Activated naive CD8-positive, alpha-beta T cell treated with anti-CD3 and anti-CD28 coated beads, Interleukin-2, amount 10 ng/mL, durations not matched to agents 7 days and 5 days (primary cell): ENCODE measurements at places on chromosomes 2 and 18. TPM values are rescaled to one million over a fixed set of nuclear protein-coding genes. Genes with fewer than 3 reads are reported as not detected.
A peak's percentile ranks its signal among the peaks of the same experiment; 100 is the strongest.

The CDH2 gene
- total RNA-seq, result not detected

- H3K4me1 ChIP-seq, result peaks cover 28% of the 10 kb centered on the region
- H3K27me3 ChIP-seq, result no peaks in the 10 kb centered on the region
- H3K4me3 ChIP-seq, result peak overlapping the region; percentile 23
Measured at GRCh38 chr2:25378731-25379490, 37.2 kb upstream of the DNMT3A start.

DNA sequence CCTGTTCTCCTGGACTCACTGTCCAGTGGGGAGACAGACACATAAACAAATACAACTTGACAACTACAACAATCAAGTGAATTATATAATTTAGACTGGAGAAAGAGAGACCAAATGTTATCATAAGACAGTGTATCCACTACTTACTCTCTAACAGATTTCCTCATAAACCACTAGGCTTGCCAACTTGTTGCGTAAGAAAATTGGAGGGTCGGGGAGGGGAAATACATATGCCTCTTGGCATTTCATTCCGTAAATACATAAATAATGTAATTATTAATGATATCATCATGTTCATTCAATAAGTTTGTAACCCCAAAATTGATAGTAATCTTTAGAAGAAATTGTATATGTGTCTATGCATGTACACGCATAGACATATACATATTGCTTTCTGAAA is 14.9 kb downstream of the RAB6D start:
- peaks cover 23% of the 10 kb centered on the region for H3K27me3 ChIP-seq
- no peaks in the 10 kb centered on the region for H3K4me1 ChIP-seq
- no peaks in the 10 kb centered on the region for H3K36me3 ChIP-seq
- H3K4me3 ChIP-seq, result no peak overlapping the region
- H3K27ac ChIP-seq, result no peak overlapping the region

DNA sequence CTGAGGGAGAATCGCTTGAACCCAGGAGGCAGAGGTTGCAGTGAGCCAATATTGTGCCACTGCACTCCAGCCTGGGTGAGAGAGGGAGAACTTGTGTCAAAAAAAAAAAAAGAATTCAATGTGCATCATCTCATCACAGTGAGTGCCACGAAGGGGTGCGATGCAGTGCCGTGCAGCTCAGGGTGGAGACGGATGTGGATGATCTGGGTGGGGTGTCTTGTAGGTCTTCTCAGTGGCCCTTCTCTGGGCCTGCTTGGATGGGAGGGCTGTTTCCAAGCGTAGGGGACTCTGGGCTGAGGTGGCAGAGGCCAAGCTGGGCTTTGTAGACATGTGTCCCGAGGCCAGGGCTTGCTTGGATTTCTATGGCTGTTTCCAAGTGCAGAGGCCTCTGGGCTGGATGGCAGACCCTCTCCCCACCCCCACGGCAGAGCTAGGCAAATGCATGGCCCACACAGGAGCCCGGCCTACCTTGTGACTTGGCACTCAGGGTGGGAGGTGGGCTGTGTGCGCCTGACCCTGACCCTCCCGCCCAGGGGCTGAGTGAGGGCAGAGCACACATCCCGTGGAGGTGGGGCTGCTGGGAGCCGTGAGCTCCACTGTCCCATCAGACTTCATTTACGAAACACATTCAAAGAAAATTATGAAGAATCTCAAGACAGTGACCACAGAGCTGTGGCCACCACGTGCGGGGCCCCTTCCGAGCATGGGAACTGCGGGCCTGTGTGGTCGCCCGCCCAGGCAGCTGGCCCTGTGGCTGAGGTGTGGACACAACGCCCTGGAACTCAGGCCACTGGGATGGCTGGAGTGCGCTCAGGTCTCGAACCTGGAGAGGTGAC is 76.4 kb downstream of the ASB1 start:
- H3K4me3 ChIP-seq, result no peak overlapping the region
- no peaks in the 10 kb centered on the region for H3K36me3 ChIP-seq
- H3K27ac ChIP-seq, result no peak overlapping the region
- peaks cover 2% of the 10 kb centered on the region for H3K4me1 ChIP-seq
- peak; percentile 6 for DNase-seq

The IL36RN gene
- total RNA-seq, result not detected

GRCh38 chr2:225103737-225104141 is 61.5 kb upstream of the DOCK10 start:
- no peaks in the 10 kb centered on the region for H3K4me1 ChIP-seq
- no peak overlapping the region for H3K27ac ChIP-seq
- no peaks in the 10 kb centered on the region for H3K27me3 ChIP-seq
- no peaks in the 10 kb centered on the region for H3K36me3 ChIP-seq
- no peak overlapping the region for H3K4me3 ChIP-seq

DNA sequence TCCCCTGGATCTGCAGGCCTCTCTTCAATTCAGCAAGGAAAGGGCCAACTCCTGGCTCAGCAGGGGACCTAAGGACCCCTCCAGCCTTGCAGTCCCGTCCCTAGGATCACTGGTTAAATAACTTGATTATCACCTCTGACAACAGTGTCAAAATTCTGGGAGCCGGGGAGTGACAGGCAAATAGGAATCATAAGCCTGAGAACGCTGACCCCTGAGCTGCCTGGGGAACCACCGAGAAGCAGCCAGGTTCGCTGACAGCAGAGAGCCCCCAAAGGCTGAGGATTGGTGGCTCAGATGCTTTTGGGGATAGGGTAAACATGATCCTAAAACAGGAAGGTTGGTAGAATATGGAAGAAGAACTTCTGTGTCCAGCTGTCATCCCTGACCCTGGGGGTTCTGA is 17.5 kb upstream of the TNS1 start:
- H3K4me3 ChIP-seq, result no peak overlapping the region
- no peaks in the 10 kb centered on the region for H3K27me3 ChIP-seq
- DNase-seq, result no peak
- no peaks in the 10 kb centered on the region for H3K4me1 ChIP-seq
- no peak overlapping the region for H3K27ac ChIP-seq

DNA sequence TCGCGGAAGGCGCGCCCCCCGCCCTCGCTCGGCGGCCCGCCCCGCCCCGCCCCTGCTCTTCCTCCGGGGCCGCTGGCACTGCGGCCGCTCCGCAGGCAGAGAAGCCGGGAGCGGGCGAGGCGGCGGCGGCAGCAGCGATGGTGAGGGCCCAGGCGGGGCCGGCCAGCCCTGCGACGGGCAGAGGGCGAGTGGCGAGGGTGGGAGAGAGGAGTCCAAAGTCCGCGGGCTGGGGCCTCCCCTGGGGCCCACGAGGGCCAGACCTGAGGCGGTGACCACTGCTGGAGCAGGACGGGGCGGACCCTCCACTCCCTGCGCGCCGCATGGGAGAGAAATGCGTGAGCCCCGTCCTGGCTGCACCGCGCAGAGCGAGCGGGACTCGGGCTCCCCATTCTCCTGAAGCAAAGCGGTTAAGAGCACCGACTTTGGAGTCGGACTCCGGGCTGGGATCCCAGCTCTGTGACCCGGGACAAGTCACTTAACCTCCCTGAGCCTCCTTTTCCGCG is at the start of gene VAMP5:
VAMP5 (plus strand) TSS at position 78 of the 503 bp plus-strand sequence; CDS start at position 138, 60 bp downstream.
- H3K27ac ChIP-seq, result peak within 1 kb of the TSS; percentile 95
- H3K4me3 ChIP-seq, result peak within 1 kb of the TSS; percentile 97
- peaks cover 23% of the 10 kb centered on the region for H3K36me3 ChIP-seq
- peaks cover 57% of the 10 kb centered on the region for H3K4me1 ChIP-seq

GRCh38 chr2:39571111-39571731 is 94.5 kb upstream of the TMEM178A start:
- H3K27me3 ChIP-seq, result no peaks in the 10 kb centered on the region
- no peak for DNase-seq

GRCh38 chr2:44883356-44883755 is 58.1 kb upstream of the SIX3 start:
- no peak overlapping the region for H3K4me3 ChIP-seq
- H3K36me3 ChIP-seq, result no peaks in the 10 kb centered on the region
- no peak for DNase-seq
- H3K27ac ChIP-seq, result no peak overlapping the region
- H3K27me3 ChIP-seq, result peaks cover 16% of the 10 kb centered on the region

DNA sequence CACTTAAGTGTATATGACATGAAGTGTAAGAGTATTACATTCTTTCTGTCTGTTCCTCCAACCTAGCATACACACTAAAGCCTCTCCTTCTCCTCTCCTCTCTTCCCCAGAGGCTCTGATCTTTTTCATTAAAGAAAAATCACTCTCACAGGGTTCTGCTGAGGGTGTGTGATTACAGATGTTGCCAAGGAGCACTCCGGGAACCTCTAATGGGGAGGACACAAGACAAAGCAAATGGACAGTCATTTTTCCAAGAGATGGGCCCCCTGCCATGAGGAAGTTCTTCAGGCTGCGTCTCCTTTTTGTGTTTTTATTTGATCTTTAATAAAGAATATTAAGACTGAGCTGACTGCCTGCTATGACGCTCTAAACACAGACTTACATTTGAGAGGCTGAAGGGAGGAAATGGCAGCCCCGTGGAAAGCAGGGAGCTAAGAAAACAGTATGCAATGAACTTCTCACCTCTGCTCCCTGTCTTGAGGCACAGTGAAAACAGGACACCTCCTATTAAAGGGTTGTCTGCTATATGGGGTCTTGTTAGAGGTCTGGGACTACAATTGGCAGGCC is 578.1 kb downstream of the PIK3C3 start:
- H3K27me3 ChIP-seq, result no peaks in the 10 kb centered on the region
- H3K36me3 ChIP-seq, result no peaks in the 10 kb centered on the region
- H3K4me3 ChIP-seq, result no peak overlapping the region
- H3K4me1 ChIP-seq, result no peaks in the 10 kb centered on the region
- no peak for DNase-seq

- H3K27ac ChIP-seq, result no peak overlapping the region
- no peak for DNase-seq
- no peaks in the 10 kb centered on the region for H3K4me1 ChIP-seq
- H3K27me3 ChIP-seq, result no peaks in the 10 kb centered on the region
- H3K36me3 ChIP-seq, result no peaks in the 10 kb centered on the region
Measured at GRCh38 chr2:22719396-22719795, 665.6 kb upstream of the KLHL29 start.

GRCh38 chr18:36762074-36762473 is 66.7 kb downstream of the TPGS2 start:
- no peaks in the 10 kb centered on the region for H3K27me3 ChIP-seq
- no peak overlapping the region for H3K27ac ChIP-seq
- no peaks in the 10 kb centered on the region for H3K36me3 ChIP-seq

DNA sequence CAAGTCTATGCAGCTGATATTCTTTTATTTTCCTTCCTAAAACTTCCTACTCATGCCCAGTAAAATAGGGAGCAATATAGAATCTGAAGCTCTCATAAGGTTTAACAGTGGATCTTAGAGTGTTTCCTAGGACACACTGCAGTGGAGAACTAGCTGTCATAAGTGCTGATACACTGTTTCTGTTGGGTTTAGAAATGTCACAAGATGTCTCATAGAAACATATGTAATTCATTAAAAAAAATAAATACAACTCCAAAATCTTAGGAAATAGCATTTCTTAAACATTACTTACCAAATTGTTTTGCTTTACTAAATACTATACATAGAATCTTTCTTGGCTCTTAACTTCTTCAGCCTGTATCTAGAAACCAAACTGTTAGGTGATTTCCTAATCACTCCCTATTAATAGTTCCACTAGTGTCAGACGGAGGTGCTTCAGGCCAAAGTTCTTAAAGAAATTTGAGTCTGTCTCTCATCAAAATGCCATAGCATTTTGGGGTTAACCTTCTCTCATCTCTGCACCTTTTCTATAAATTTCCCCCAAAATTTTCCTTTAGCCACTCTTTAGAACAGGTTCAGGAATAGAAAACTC is 93.7 kb downstream of the CERKL start:
- no peaks in the 10 kb centered on the region for H3K27me3 ChIP-seq
- H3K27ac ChIP-seq, result no peak overlapping the region
- DNase-seq, result no peak
- H3K36me3 ChIP-seq, result peaks cover 5% of the 10 kb centered on the region
- H3K4me1 ChIP-seq, result peaks cover 6% of the 10 kb centered on the region

- no peak overlapping the region for H3K27ac ChIP-seq
- H3K4me1 ChIP-seq, result no peaks in the 10 kb centered on the region
- no peak overlapping the region for H3K4me3 ChIP-seq
- no peak for DNase-seq
- H3K36me3 ChIP-seq, result no peaks in the 10 kb centered on the region
- peaks cover 2% of the 10 kb centered on the region for H3K27me3 ChIP-seq
Measured at GRCh38 chr2:16745466-16745865, 79.8 kb upstream of the CYRIA start.

GRCh38 chr2:185245806-185246205 is 492.8 kb upstream of the FSIP2 start:
- no peak for DNase-seq
- no peak overlapping the region for H3K27ac ChIP-seq
- no peaks in the 10 kb centered on the region for H3K27me3 ChIP-seq

DNA sequence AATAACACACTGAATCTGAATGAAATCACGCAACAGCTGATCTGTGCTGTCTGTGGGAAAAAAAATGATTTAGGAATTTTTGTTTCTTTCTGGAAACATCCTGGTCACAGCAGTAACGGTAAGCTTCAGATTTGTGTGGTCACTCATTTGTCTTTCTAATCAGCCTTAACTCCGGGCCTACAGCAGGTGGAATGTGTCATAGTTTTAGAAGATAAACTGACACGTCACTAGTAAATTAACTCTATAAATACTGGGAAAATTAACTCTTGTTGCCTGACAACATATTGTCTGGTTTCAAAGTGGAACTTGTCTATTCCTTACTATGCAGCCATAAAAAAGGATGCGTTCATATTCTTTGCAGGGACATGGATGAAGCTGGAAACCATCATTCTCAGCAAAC is 58.1 kb upstream of the NCK2 start:
- H3K36me3 ChIP-seq, result no peaks in the 10 kb centered on the region
- H3K27me3 ChIP-seq, result peaks cover 4% of the 10 kb centered on the region
- H3K4me3 ChIP-seq, result no peak overlapping the region

The CREB1 gene
- 97.5 TPM for total RNA-seq

DNA sequence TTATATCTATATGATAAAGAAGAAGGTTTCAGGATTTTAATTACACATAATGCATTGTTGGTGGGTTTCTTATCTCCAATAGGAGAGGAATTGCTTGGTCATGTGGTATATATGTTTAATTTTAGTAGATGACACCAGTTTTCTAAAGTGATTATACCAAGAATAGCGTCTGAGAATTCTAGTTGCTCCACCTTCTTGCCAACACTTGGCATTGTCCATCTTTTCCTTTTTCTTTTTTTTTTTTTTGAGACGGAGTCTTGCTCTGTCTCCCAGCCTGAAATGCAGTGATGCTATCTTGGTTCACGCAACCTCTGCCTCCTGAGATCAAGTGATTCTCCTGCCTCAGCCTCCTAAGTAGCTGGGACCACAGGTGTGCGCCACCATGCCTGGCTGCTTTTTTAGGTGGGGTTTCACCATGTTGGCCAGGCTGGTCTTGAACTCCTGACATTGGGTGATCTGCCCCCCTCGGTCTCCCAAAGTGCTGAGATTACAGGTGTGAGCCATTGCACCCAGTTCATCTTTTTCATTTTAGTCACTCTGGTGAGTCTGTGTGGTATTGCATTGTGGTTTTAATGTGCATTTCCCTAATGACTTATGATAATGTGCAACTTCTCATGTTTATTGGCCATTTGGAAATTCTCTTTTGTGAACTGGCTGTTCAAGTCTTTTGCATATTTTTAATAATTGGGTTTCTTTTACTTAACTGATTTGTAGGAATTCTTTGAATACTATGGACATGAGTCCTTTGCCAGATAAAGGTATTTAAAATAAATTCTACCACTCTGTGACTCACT is 37.3 kb upstream of the ZNF512 start:
- H3K27me3 ChIP-seq, result peaks cover 5% of the 10 kb centered on the region
- no peak overlapping the region for H3K4me3 ChIP-seq
- H3K27ac ChIP-seq, result no peak overlapping the region
- H3K36me3 ChIP-seq, result no peaks in the 10 kb centered on the region
- H3K4me1 ChIP-seq, result no peaks in the 10 kb centered on the region
- DNase-seq, result no peak
